ENCODE measurements at places on chromosomes 3 and 15.
A peak's percentile ranks its signal among the peaks of the same experiment; 100 is the strongest.

GRCh38 chr3:134074790-134075567 is 45.3 kb upstream of the SLCO2A1 start:
- no peak for DNase-seq

DNA sequence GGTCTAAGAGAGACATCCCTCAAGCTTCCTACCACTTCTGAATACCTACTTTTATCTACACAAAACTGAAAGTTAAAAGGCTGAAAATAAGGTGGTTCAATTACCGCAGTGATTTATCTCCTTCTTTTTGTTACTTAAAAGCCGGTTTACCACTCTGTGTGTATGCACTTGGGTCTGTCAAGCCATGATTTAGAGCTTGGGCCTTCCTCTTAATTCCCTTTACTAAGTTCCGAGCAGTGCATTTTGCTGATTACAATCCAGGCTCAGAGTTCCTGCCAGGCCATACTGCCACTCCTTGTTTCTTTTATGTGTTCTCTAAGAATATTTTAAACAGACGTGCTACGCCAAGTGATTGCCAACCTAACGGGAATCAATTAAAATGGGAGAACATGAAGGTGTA is 16.5 kb downstream of the KCTD6 start:
- no peak for DNase-seq

DNA sequence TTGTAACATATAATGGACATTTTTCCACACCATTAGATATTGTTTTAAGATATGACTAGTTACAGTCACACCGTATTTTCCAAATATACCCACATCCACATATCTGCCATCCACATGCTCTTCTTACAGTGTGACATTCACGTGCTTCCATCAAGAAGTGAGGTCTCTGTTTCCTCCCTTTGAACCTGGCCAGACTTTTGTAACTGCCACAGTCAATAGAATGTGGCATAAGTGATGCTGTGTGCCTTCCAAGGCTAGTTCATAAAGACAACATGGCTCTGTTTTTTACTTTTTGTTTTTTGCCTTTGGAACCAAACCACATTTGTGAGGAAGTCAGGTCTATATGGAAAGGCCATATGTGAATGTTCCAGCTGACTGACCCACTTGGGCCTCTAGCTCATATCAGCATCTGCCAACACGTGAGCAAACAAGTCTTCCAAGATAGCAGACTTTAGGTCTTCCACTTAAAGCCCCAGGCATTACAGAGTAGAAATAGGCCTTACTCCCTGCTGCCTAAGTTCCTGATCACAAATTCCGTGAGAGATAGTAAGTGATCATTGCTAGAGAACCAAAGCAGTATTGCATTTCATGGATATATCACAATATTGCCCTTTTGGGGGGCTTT is 27.1 kb downstream of the EIF1B start:
- DNase-seq, result no peak

DNA sequence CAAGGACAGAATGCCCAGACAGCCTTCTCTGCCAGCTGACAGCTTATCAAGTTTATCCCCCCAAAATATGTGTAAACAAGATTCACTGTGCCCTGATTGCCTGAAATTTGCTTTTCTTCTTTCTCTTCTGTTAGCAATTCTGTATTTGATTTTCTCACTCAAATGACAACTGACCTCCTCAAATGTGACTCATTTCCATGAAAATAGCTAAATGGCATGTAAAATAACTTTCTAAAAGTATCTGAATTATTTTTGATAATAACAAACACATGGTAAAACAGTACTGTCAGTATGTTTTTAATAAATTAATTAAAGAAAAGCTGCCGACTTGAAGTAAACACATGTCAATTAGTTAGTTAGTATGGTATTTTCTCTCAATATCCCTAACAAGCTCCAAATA is 202.3 kb upstream of the STAC start:
- DNase-seq, result no peak

GRCh38 chr3:23837691-23838090 is 31.9 kb downstream of the UBE2E1 start:
- DNase-seq, result no peak

DNA sequence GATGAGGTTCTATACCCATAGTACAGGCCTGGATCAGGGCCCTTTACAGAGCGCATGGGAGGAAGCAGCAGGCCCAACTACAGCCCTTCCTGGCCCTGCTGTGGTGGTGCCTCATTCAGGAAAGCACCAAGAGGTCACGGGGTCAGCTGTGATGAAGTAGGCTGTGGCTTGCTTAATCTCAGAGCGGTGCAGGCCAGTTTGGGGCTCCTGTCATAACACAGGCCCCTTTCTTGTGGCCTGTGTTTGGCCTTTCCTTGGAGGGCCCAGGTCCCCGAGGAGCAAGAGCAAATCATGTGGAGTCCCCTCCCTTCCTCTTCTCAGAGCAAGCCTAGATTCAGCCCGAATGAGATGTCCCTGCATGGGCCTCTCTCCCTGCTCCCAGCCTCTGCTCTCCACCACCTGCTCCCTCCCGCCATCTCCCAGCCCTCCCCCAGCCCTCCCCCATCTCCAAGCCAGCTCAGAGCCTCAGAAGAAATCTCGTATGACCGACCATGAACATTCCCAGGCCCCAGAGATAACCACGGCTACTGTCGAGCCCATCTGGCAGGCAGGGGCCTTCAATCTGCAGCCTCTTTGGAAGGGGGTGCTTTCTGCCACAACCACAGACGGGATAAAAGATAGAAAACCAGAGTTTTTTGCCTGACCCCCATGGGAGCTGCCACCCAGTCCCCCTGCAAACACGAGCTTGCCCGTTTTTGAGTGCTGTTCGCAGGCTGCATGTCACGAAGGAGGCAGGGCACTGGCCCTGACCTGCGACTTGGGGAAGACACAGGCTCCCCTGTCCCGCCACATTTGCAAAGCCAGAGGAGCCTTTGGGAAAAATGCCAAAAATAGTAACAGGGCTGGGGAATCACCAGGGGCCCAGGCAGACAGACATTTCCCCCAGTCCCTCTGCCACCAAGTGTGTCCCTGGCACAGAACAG is 32.3 kb upstream of the DUSP7 start:
- DNase-seq, result no peak

DNA sequence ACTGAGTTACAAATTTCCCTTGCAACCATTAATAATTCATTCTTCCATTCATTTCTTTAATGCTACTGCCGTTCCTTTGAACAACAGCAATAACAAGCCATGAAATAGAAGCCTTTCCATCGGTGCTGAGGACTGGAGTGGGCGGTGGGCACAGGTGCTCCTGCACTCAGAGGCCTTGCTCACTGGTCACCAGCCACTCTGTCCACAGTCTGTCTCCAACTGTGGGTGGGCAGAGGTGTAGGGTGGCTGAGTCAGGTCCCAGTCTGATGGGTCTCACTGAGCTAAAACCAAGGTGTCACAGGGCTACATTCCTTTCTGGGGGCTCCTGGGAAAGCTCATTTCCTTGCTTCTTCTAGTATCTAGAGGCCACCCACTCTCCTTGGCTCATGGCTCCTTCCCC is 6.3 kb upstream of the FAM3D start:
- DNase-seq, result no peak

- DNase-seq, result peak; percentile 58
These were observed 1.5 kb downstream of the MEGF11 start for GRCh38 chr15:66251790-66252684.

DNA sequence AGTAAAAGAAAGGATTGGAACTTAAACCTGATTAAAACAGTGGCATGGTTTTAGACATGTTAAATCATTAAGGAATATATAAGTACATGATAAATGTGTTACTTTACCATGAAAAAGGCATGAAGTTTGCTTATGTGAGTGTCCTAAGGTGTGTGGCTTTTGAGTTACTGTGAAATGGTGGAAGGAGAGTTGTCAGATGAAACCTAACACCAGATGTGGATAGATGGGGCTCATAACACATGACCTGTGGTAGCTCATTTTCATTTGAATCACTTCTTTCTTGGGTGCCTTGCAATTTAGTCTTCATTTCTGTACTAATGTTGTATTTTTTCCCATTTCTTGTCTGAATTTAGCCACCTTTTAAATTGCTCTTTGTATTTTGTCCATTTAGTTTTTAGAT is 13.0 kb downstream of the MEF2A start:
- no peak for DNase-seq

DNA sequence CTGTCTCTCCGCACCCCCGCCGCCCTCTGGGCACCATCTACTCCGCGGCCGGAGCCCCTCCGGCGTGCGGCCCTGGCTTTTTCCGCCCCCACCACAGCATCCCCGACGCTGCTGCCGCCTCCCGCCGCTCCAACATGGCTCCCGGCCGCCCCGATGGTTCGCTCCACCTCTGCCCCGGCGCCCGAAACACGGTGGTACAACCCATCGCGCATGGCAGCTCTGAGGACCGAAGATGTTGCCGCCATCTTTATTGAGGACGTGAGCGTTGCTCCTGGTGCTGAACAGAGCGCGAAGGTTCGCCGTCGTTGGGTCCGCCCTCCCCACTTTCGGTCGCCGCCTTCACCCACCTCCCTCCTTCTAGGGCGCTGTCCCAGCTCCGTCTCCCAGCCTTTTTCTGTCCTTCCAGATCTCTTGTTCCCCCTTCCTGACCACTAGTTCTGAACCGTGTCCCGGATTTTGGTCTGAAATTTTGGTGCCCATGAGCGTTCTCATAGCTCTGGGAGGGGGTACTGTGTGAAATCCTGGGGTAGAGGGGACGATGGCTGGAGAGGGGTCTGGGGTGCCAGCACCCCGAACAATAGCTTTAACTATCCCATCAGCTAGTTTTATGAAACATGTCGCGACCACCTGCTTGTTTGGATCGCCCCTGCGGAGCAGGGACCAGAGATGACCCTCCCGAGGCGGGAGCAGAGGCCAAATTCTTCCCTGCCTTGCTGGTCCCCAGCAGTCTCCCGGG is at the start of gene CELSR3:
Gene CELSR3, minus strand, starts transcription at position 134 of the 736 bp plus-strand sequence. CDS start 252 bp downstream, outside the sequence.
- DNase-seq, result peak; percentile 51

DNA sequence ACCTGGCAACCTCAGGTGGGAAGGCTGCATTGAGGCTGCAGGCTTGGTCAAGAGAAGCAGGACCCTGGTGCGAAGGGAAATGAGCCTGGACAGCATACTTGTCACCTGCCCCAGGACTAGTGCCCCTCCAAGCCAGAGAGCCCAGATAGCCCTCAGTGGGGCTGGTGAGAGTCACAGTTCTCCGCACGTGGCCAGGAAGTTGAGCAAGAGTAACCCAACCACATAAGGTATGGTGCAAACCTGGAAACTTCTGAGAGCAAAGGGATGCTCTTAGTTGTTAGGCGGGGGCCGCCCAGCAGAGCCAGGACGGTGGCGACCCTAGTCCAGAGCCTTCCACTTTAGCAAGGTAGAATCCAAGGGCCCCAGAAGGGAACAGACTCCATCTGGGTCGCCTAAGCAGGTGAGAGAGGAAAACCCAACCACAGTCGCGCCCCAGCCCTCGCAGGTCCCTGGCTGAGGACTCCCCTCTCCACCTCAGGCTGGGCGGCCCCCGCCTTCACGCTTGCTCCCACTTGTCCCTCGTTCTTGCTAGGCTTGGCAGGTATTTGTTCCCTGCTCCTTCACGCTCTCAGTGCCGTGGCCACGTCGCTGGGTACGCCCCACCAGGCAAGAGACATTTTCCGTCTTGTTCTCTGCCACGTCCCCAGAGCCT is 1.1 kb upstream of the VPS18 start:
- no peak for DNase-seq

DNA sequence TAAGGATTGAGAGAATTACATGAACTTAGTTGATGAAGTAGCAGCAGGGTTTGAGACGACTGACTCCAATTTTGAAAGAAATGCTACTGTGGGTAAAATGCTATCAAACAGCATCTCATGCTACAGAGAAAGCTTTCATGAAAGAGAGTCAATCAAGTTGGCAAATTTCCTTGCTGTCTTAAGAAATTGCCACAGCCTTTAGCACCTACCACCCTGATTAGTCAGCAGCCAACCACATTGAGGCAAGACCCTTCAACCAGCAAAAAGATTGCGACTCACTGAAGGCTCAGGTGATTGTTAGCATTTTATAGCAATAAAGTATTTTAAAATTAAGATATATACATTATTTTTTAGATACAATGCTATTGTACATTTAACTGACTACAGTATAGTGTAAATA is 80.9 kb downstream of the RAP2B start:
- DNase-seq, result no peak

DNA sequence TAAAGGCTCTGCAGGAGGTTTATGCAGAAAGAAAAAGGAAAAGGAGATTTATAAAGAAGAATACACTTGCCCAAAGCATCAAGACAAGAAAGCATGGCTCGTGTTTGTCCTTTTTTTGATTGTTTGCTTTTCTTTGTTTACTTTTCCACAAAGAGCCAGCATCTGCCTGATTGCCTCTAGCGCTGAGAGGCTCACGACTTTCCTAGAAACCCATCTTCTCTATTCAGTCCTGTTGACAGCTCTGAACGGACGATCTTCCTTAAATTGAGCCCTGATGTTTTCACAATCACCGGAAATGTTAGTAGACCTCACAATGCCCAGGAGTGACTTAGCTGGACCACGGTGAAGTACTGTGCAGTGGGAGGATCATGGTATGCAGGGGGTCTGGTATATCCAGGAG is 12.4 kb downstream of the GP5 start:
- DNase-seq, result no peak

DNA sequence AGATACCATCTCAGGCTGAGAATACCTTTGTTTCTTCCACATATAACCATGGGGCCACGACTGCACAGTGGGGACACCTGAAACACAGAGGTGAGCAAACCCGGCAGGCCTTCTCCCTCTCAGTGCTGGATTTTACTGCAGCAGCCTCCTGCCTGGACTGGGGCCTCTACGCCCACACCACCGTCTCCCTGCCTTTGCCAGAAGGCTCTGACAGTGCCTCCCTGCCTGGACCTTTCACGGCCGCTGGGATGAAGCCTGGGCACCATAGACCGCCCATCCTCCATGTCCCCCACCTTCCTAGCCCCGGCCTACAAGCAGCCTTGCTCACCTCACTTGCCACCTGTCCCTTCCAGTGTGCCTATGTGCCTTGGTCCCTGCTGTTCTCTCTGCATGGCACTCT is 214.3 kb downstream of the NFKBIZ start:
- no peak for DNase-seq

DNA sequence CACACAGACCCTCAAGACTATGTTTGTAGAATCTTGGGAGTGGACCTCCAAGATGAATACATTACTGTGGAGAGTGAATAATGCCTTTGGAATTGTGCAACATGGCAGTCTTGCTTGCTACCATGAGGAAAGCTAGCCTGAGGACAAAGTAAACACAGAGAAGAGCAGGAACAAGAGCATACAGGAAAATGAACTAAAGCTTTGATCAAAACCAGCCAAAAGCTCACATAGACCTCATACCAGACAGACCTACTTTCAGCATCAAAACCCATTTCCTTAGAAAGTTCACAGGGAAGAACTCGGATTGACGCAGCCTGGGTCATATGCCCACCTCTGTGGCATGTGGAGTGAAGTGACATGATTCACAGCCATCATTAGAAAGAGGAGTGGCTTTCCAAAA is 3.3 kb upstream of the RAB8B start:
- no peak for DNase-seq

DNA sequence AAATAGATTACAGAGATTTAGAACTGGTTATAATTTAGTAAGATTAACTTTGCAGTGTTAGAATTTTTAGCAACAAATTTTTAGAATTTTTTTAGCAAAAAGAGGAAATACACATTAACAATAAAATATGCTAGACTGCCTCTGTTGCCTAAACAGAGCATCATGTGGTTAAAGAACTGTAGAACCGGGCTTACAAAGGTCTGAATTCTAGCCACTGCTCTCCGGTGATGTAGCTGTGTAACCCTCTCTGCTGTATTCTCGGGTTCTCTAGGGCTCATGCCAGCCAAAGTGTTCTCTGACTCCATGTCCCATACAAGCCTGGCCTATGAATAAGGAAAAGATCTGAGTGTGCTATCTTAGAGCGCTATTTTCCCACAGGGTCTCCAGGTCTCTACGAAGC is 2.9 kb upstream of the P2RY12 start:
- no peak for DNase-seq

All from stimulated activated CD4-positive, alpha-beta T cell treated with anti-CD3 and anti-CD28 coated beads, TNF-alpha, amount 100 ng/mL, for 48 hours (primary cell).